ENCODE measurements at places on chromosomes 2 and 18.

DNA sequence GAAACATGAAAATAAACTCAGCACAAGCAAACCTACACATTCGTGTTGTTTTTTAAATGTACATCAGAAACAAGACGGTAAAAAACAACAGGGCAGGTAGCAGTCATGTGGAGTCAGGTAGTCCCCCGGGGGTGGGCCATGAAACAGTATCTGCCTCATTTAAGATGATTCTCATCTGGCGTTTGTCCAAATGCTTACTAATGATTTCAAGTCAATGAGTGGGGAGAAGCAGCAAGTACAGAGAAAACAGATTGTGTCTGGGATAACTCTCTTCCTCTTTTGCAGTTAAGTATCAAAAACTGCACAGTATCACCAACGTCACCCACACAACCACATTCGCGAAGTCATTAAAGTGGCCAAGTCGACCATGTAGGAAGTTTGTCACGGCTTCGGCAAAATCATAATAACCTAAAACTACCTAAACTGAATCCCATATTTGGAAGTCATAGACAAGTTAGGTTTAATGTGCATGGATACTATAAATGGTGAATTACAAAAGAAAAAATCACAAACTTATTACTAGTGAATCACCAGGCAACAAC, 1.3 kb downstream of the LAPTM4A start:
- peak; percentile 88 for DNase-seq

GRCh38 chr2:230987137-230988020, 8.5 kb upstream of the SPATA3 start:
- DNase-seq = peak; percentile 13

DNA sequence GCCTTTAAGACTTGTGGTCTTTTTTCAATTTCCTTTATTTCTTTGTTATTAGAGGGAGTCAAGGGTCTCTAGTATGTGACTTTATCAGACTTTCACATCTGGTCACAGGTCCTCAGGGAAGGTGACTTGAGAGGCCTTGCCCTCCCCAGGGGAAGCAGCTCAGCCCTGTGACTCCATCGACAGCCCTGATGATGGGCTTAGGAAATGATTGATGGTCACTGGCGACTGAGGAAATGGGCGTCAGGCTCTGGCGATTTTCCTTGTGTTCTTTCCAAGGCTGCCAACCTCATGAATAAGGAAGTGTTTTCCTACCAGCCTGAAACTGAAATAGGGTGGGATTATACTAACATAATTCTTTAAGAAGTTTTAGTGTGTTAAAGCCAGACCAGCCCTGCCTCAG, 21.1 kb downstream of the SERPINE2 start:
- DNase-seq = no peak

- DNase-seq = no peak
These were observed 223.9 kb downstream of the MBD5 start for GRCh38 chr2:148244593-148245292.

- DNase-seq = no peak
These were observed 209.4 kb downstream of the SP3 start for GRCh38 chr2:173755798-173756197.

- DNase-seq = no peak
These were observed 375.2 kb downstream of the ARHGAP15 start for GRCh38 chr2:143504397-143504796.

GRCh38 chr2:232484628-232485347, 2.8 kb downstream of the ECEL1 start:
- no peak for DNase-seq

DNA sequence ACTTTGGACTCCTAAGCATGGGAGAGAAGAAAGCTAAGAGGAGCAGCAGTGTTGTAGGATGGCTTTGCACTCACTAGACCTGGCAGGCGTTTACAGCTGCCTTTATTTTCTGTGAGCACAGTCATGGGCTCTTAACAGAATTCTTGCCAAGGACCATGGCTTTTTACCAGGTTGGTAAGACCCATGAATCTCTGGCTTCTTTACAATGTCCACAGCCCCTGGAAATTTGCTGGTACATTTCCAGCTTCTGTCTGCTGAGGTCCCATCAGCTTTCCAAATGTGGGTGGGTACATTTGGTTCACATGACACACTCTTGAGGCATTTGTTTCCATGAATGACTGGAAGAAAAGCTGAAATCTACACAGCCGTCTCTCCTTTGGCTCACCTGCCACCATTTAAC, 162.7 kb downstream of the PPP1R1C start:
- no peak for DNase-seq

DNA sequence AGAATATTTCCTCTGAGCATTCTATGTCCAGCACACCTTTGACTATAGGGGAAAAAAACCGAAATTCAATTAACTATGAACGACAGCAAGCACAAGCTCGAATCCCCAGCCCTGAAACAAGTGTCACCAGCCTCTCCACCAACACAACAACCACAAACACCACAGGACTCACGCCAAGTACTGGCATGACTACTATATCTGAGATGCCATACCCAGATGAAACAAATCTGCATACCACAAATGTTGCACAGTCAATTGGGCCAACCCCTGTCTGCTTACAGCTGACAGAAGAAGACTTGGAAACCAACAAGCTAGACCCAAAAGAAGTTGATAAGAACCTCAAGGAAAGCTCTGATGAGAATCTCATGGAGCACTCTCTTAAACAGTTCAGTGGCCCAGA, 79.4 kb upstream of the FAM117B start:
- DNase-seq = no peak

- no peak for DNase-seq
These were observed 49.6 kb downstream of the LINC00305 start for GRCh38 chr18:64099244-64099643.

DNA sequence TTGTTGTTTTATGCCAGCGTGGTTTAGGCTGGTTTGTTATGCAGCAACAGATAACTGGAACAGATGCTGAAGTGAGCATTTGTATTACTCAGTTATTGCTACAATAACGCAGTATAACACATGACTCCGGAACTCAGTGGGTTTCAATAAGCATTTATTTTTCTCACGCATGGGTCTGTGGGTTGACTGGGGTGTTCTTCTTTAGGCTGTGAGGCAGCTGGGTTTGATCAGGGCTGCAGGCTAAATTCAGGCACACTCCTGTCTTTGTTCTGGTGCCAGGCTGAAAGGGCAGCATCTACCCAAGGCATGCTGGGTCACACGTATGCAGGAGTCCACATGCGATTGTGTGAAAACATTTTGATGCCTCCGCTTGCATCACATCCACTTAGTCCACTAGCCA, 3.8 kb upstream of the SLC1A4 start:
- no peak for DNase-seq

GRCh38 chr2:197198890-197199289, 111.7 kb downstream of the ANKRD44 start:
- peak; percentile 99 for DNase-seq

Data from bone marrow (tissue), 2 donors.